ENCODE measurements at places on chromosomes 7 and 10. TPM values are rescaled to one million over a fixed set of nuclear protein-coding genes. Genes with fewer than 3 reads are reported as not detected.

DNA sequence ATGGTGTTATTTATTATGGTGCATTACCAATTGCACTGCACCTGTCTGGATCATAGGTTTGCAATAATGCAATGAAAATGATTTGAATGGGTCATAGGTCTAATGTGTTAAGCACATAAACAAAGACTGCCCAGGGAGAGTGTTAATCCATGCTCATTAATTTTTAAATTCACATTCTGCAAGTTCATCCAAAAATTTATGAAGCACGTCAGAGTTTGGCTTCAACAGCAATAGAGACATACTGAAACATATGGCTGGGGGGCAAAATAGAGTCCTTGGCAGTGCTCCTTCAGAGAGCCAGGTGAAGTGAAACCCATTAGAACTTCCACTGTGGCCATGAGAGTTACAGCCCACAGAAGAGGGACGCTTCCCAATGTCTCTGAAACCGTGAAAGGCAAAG lies 441.1 kb downstream of the POM121L12 start:
- H3K27ac ChIP-seq = no peak overlapping the region
- no peak for DNase-seq
- no peak overlapping the region for H3K4me3 ChIP-seq

SPAM1 gene
- total RNA-seq = not detected

GRCh38 chr7:22668971-22669401 lies 58.0 kb upstream of the IL6 start:
- no peaks in the 10 kb centered on the region for H3K36me3 ChIP-seq
- H3K27ac ChIP-seq = no peak overlapping the region
- H3K27me3 ChIP-seq = no peaks in the 10 kb centered on the region
- H3K4me1 ChIP-seq = peaks cover 9% of the 10 kb centered on the region
- no peak overlapping the region for H3K4me3 ChIP-seq
- no peak for DNase-seq

CFAP43 gene
- total RNA-seq = 8.2 TPM

- peaks cover 10% of the 10 kb centered on the region for H3K4me1 ChIP-seq
Observed at GRCh38 chr10:24408365-24408764, 199.4 kb downstream of the KIAA1217 start.

DNA sequence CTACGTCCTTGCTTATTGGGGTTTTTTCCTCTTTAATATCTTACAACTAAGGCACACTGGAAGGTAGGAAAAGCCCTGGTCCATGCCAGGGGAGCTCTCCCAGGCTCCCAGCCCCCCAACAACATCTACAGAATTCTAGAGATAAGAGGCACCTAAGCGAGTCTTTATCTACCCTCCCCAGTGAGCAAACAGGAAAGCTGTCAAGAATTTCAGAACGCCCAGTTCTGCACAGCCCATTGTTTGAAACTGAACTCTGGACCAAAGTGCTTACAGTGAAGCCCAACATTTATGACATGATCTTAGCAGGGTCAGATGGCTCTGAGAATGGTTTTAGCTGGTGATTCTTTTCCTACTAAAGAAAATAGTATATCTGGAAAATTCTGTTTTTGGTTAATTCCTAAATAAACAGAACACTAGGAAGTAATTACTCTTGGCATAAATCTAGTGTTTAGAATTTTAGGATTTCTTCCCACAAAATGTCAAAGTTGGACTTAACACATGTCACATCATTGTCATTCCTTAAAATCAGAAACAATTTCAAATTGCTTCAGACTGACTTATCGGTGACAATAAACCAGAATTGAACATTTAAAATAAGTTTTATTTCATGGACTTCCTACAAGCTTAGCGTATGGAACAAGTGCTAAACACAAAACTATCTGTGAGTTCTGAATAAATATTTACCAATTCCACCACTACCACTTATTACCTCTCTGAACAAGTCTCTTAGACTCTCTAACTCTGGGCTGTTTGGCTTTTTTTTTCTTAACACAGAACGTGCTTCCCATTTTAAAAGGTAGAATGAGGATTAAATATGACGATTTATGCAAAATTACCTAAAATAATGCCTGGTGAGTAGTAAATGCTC lies 31.3 kb upstream of the RNF32 start:
- no peak overlapping the region for H3K27ac ChIP-seq
- H3K4me1 ChIP-seq = peaks cover 20% of the 10 kb centered on the region
- no peaks in the 10 kb centered on the region for H3K27me3 ChIP-seq
